ENCODE measurements at places on chromosomes 16 and 17. TPM values are rescaled to one million over a fixed set of nuclear protein-coding genes. Genes with fewer than 3 reads are reported as not detected.

DNA sequence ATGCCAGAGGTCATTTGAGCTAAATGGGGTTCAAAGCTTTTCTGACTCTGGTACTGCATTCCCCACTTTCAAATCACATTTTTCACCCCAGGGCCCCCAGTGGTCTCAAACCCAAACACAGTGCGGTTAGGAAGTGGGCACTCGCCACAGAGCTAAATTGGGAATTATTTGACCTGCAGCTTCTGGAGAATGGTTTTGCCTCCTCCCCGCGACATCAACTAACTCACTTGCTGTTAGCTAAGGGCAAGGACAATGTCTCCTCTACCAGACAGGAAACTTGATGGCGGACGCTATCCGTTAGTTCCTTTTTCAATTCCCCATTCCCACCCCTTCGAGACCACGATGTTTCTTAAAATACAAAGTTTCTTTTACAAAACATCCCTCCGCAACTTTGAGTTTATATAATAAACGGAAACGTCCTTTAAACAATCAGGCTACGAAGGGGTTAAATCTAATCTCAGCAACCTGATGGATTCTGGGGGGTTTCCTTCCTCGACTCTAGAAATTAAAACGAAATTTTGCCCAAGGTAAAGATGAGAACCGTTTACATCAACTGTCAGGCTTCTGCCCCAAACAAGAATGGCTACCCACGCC is 500 bp upstream of the KAT7 start:
- DNase-seq: no peak
- H3K4me3 ChIP-seq: peak overlapping the region; percentile 99
- no peaks in the 10 kb centered on the region for H3K27me3 ChIP-seq
- H3K4me1 ChIP-seq: peaks cover 5% of the 10 kb centered on the region

DNA sequence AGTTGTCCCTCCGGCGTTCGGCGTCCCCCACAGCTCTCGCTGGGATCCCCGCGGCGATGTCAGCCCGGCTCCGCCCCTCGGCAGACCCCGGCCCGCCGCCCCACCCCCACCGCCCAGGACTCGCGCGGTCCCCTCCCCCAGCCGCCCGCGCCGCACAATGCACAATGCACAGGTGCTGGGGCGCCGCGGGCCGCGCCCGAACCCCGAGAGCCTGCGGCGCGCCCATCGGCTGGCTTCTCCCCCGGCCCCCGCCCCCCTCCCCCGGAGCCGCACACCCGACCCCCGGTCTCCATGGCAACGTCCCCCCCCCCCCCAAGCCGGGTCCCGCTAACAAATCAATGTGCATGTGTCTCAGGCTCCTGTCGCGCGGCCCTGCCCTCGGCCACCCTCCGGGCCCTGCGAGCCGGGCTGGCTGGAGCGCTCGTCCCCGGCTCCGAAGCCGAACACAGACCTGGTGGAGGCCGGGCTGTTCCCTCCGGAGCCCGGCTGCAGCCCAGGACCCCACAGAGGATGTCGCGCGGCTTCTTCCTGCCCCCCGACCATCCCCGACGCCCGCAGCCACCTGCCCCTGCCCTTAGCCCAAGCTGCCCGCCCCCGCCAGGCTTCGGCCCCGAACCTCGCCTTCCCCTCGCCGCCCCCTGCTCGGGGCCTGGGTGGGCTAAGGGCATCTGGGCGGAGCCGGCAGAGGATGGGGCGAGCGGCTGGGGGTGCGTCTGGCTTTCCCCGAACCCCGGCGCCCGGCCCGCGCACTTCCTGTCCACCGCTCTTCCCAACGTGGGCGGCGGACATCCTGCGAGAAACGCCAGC is 818 bp upstream of the CBX8 start:
- no peaks in the 10 kb centered on the region for H3K36me3 ChIP-seq
- peak overlapping the region; percentile 76 for H3K4me3 ChIP-seq
- peak overlapping the region; percentile 61 for H3K27ac ChIP-seq
- no peak for DNase-seq
- H3K27me3 ChIP-seq: peaks cover 55% of the 10 kb centered on the region

GRCh38 chr16:49092704-49093103 is 188.9 kb downstream of the CBLN1 start:
- H3K4me1 ChIP-seq: no peaks in the 10 kb centered on the region
- no peak for DNase-seq
- H3K27me3 ChIP-seq: no peaks in the 10 kb centered on the region
- no peak overlapping the region for H3K4me3 ChIP-seq

DNA sequence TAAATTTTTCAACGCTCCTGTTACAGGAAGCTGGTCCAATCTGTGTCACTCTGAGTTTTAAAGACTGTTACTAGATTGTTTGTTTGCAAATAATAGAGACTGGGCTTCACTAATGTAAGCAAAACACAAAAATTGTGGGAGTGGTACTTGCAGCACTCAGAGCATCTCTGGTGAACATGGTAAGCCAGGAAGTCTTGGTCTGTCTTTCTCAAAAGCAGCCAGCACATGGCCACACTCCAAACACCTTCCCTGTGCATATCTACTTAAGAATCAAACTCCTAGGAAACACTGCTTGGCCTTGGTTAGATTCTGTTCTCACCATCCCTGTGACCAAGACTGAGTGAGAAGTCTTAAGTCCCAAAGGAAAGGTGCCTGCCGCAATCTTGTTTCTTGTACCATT is 49.7 kb upstream of the SALL1 start:
- no peaks in the 10 kb centered on the region for H3K27me3 ChIP-seq
- no peaks in the 10 kb centered on the region for H3K4me1 ChIP-seq
- no peak for DNase-seq
- H3K4me3 ChIP-seq: no peak overlapping the region

GRCh38 chr17:8467527-8467926 is 31.8 kb downstream of the NDEL1 start:
- H3K4me3 ChIP-seq: no peak overlapping the region
- H3K4me1 ChIP-seq: peaks cover 11% of the 10 kb centered on the region
- H3K36me3 ChIP-seq: no peaks in the 10 kb centered on the region
- H3K27me3 ChIP-seq: no peaks in the 10 kb centered on the region
- no peak for DNase-seq

DNA sequence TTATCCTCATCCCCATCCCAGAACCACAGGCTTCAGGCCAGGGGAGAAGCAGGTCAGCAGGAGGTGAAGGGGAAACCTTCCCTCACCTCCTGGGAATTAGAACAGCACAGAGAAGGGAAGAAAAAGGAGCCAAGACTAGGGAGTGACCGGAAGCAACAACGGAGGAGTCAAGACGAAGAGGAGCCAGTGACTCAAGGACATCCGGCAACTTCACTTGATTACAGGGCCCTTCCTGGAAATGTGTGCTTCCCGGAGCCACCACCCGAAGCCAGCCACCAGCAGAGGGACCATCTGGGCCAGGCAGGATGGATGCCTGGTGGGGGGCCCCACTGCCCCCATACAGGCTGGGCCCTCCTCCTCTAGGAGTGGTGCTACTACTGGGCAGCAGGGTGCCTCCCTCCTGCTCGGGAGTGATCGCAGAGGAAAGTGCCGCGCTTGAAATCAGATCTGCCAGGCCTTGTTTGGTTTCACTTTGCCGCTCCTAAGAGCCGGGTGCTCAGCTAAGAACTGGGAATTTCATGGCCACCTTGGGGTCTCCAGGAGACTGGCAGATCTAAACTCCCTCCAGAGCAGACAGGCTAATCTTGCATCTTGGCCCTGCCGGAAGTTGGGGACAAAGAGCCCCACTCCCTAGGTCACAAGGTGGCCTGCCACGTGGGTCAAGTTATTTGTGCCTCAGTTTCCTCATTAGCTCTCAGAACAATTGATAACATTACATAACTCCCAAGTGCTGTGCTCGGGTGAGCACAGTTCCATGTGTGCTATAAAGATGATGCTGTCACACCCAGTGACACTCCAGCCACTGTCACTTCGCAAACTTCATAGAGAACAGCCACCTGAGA is 6.6 kb downstream of the CDC42EP4 start:
- peaks cover 4% of the 10 kb centered on the region for H3K4me1 ChIP-seq
- no peaks in the 10 kb centered on the region for H3K36me3 ChIP-seq
- H3K27me3 ChIP-seq: no peaks in the 10 kb centered on the region

GRCh38 chr17:6269478-6269877 is 165.4 kb downstream of the AIPL1 start:
- no peak overlapping the region for H3K4me3 ChIP-seq
- H3K27ac ChIP-seq: no peak overlapping the region
- no peaks in the 10 kb centered on the region for H3K27me3 ChIP-seq

DNA sequence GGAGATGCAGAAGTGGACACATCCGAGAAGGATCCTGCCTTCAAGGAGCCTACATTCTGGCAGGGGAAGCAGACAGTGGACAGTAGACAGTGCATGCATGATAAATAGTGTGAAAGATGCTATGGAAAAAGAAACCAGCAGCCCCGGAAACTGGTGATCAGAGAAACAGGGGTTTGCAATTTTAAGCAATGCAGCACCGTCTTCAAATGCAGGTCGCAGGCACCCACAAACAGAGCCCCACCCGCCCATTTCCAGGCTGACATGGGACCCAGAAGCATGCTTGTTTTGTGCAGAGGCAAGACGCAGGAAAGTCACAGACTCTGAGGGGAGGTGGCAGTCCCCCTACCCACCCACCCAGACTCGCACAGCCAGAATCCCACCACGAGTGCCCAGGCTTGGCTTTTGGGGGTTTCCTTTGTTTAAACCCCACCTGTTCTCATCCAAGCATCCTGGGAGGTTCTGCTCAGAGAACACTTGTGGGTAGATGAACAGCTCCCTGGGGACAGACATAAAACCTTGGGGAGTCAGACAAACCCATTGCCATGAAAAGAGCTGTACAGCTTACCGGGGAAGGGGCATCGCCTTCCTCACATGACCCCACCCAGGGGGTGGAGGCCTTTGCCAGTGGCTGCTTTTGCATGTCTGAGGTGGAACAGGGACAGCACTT is 114.3 kb downstream of the MGAT5B start:
- no peaks in the 10 kb centered on the region for H3K27me3 ChIP-seq
- no peak overlapping the region for H3K4me3 ChIP-seq
- H3K36me3 ChIP-seq: no peaks in the 10 kb centered on the region
- H3K27ac ChIP-seq: no peak overlapping the region

- peaks cover 16% of the 10 kb centered on the region for H3K4me1 ChIP-seq
- H3K36me3 ChIP-seq: no peaks in the 10 kb centered on the region
- no peak overlapping the region for H3K4me3 ChIP-seq
- H3K27ac ChIP-seq: no peak overlapping the region
Observed at GRCh38 chr17:49512296-49513043, 17.4 kb downstream of the NGFR start.

GRCh38 chr17:9350080-9350479 is 225.5 kb downstream of the STX8 start:
- DNase-seq: no peak
- no peaks in the 10 kb centered on the region for H3K4me1 ChIP-seq
- no peak overlapping the region for H3K4me3 ChIP-seq
- no peaks in the 10 kb centered on the region for H3K36me3 ChIP-seq
- no peaks in the 10 kb centered on the region for H3K27me3 ChIP-seq

DNA sequence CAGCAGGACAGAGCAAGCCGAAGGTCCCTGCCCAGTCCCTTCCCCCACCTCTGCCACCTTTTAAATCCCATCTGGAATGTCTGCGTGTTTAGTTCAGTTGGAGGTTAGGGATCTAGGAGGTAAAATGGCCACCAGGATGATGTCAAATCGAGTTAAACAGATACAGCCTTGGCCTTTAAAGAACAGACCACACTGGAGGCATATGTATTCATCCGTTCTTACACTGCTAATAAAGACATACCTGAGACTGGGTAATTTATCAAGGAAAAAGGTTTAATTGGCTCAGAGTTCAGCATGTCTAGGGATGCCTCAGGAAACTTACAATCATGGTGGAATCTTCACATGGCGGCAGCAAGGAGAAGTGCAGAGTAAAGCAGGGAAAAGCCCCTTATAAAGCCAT is 167.8 kb upstream of the CACNG5 start:
- H3K27me3 ChIP-seq: no peaks in the 10 kb centered on the region
- DNase-seq: no peak
- no peaks in the 10 kb centered on the region for H3K4me1 ChIP-seq
- H3K4me3 ChIP-seq: no peak overlapping the region
- no peaks in the 10 kb centered on the region for H3K36me3 ChIP-seq
- H3K27ac ChIP-seq: no peak overlapping the region

- H3K4me1 ChIP-seq: no peaks in the 10 kb centered on the region
- no peak within 1 kb of the TSS for H3K4me3 ChIP-seq
- H3K27me3 ChIP-seq: no peaks in the 10 kb centered on the region
- no peaks in the 10 kb centered on the region for H3K36me3 ChIP-seq
Observed at GRCh38 chr16:57694725-57695679, at the start of gene DRC7. TSS of gene DRC7 (plus strand) at chr16:57694806. CDS start at chr16:57697950, 3,144 bp downstream.

DNA sequence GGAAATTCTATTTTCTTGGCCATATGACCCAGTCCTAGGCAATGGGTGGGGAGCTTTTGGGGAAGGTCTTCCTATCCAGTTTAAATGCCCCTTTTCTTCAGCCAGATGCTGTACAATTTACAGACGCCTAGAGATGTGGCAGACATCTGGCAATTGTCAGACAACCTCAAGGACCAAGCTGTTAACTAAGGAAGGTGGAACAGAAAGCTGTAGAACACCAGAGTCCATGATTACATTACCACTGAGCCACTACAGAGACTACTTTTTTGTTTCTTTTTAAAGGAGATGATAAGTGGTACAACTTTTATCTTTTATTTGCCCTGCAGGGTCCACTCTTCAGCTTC is 21.1 kb upstream of the CORO6 start:
- H3K27me3 ChIP-seq: no peaks in the 10 kb centered on the region
- no peak for DNase-seq
- peaks cover 18% of the 10 kb centered on the region for H3K4me1 ChIP-seq
- H3K27ac ChIP-seq: peak overlapping the region; percentile 74
- no peaks in the 10 kb centered on the region for H3K36me3 ChIP-seq
- H3K4me3 ChIP-seq: no peak overlapping the region

DNA sequence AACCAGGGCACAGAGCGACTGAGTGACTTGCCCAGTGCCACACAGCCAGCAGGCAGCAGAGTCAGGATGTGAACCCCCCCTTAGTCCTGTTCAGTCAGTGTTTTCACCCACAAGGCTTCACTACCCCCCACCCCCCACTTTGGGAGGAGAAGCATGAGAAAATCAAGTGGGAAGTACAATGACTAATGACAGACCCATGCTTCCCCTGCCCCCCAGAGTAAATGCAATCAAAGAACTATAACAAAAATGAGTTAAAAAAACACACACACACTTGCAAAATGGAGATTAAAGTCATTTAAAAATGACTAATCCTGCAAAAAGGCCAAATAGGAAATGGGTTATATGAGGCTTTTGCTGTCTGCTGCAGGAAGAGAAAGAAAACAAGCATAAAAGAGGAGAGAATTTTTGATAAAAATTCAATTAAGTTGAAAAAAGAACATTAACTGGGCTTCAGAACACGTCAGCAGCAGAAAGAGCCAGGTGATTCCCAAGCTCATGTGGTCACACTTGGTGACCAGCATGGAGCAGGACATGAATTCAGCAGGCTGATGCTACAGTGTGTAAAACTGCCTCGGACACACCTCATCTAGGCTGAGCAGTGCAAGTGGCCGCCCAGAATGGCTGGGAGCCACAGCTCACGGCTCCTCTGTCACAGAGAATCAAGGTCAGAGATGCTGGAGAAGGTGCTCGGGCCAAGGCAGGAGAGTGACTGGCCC is 212.3 kb downstream of the ZNF423 start:
- no peak overlapping the region for H3K27ac ChIP-seq
- H3K4me3 ChIP-seq: no peak overlapping the region
- H3K36me3 ChIP-seq: no peaks in the 10 kb centered on the region
- DNase-seq: no peak
- H3K27me3 ChIP-seq: no peaks in the 10 kb centered on the region

- H3K36me3 ChIP-seq: no peaks in the 10 kb centered on the region
- H3K27ac ChIP-seq: no peak overlapping the region
- H3K27me3 ChIP-seq: no peaks in the 10 kb centered on the region
- DNase-seq: no peak
Observed at GRCh38 chr17:48374650-48375230, 55.3 kb downstream of the SKAP1 start.

GRCh38 chr16:57950382-57950781 is 20.5 kb downstream of the CNGB1 start:
- no peak for DNase-seq
- H3K4me3 ChIP-seq: no peak overlapping the region

PKMYT1 gene
- not detected for total RNA-seq

TLCD3B gene
- total RNA-seq: 0.62 TPM

KRT222 gene
- 1.6 TPM for total RNA-seq

ANKS4B gene
- not detected for total RNA-seq

SLC38A8 gene
- total RNA-seq: not detected

TBC1D28 gene
- not detected for total RNA-seq

PMFBP1 gene
- not detected for total RNA-seq

OR1F1 gene
- total RNA-seq: not detected

Measured in uterus (tissue), 4 donors.